ENCODE measurements at places on chromosomes 12 and 14. TPM values are rescaled to one million over a fixed set of nuclear protein-coding genes. Genes with fewer than 3 reads are reported as not detected.

AMHR2 gene
- 0.27 TPM for total RNA-seq

NPFF gene
- total RNA-seq, result not detected

- DNase-seq, result no peak
- H3K27me3 ChIP-seq, result no peaks in the 10 kb centered on the region
Observed at GRCh38 chr12:125110641-125111360, 45.6 kb downstream of the AACS start.

DNA sequence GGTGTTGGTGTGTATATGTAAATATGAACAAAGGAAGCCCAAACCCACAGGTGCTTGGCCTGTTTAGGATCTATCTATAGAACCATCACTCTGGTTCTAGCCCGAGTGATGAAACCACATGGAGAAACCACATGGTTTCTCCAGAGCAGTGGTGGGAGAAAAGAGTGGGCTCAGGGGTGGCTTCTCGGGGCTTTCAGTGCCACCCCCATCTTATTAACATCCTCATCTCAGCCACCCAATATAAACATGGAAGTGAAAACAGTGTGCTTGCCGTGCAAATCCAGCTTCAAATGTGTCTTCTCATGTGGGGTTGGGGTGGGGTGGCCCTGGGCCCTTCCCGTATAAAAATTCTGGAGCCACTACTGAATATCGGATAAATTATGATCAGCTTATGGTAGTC, 109.0 kb downstream of the STAB2 start:
- no peak overlapping the region for H3K4me3 ChIP-seq
- no peak for DNase-seq
- H3K27me3 ChIP-seq, result no peaks in the 10 kb centered on the region
- no peak overlapping the region for H3K27ac ChIP-seq

DNA sequence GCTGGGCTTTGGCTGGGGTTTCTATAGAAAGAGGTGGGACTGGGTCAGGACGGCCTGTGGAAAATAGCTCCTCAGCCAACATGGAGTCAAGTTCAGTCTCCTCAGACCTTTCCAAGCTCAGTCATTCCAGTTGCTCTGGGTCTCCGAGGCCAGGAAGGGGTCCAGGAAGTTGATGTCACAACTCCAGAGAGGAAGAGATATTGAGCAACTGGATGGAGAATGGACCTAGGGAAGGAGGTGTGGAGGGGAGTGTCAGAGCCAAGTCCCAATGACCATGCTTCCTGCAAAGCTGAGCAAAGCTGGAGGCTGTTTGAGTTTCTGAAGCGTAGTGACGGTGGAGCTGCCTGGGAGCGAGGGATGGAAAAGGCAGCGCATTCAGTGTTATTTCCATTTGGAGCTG, 86.1 kb downstream of the SLC24A4 start:
- peak overlapping the region; percentile 43 for H3K27ac ChIP-seq
- no peaks in the 10 kb centered on the region for H3K27me3 ChIP-seq
- no peaks in the 10 kb centered on the region for H3K36me3 ChIP-seq
- H3K4me3 ChIP-seq, result no peak overlapping the region
- peak; percentile 17 for DNase-seq
- no peaks in the 10 kb centered on the region for H3K4me1 ChIP-seq

DNA sequence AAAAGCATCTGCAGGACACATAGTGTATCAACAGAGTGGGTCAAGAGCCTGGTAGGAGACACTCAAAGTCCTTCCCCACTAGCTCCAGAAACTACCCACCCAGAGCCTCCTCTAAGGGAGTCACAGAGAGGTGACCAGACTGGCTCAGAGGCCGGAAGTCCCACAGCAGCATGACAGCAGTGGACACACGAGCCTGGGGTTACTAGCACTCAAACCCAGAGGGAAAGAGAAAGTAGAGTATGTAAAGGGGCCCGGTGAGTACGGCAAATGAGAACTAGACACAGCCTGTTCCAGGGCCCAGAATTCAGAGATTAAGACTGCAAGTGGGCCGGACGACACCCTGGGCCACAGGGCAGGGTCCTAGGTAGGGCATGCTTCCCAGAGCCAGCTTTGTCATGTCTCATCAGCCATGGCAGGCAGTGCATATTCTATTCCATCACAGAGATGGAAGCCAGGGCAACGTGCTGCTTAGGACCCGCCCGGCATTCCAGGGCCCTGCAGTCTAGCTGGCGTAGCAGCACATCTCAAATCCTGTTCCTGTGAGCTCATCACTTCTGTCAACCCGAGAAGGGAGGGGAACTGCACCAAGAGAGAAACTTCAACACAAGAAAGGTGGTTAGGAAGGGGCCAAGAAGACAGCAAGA, 4.2 kb downstream of the IFFO1 start:
- no peaks in the 10 kb centered on the region for H3K27me3 ChIP-seq
- H3K36me3 ChIP-seq, result no peaks in the 10 kb centered on the region
- DNase-seq, result no peak
- peak overlapping the region; percentile 83 for H3K27ac ChIP-seq
- no peak overlapping the region for H3K4me3 ChIP-seq
- peaks cover 44% of the 10 kb centered on the region for H3K4me1 ChIP-seq

DNA sequence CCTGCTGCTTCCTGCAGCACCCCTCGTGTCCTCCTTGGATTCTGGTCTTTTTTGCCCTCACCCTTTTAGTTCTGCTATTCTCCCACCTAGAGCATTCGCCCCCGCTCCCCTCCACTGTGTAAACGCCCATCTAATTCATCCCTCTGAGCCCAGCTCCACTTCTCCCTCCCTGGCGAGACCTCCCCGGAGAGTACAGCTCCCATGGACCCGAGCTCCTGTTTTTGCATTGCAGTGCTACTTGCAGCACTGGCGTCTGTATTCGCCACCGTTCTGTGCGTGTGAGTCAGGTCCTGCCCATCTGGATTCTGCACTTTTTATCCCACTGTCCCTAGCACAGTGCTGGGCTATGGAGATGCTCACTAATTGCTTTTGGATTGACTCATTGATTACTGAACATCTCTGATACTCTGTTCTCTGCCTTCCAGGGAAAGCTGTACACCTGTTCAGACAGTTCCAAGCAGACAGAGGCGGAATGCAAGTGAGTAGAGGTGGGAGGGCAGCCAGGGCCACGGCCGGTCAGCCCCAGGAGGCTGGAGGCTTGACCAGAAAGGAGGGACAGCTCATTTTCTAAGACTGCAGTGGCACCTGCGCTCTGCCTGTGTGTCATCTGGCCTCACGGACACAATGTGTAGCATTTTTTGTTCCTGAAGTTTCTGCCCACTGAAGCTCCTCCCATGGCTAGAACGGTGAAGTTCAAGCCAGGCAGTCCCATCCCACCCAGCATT, 188.4 kb upstream of the FKBP4 start:
- no peak overlapping the region for H3K27ac ChIP-seq
- no peaks in the 10 kb centered on the region for H3K36me3 ChIP-seq
- H3K27me3 ChIP-seq, result no peaks in the 10 kb centered on the region
- H3K4me1 ChIP-seq, result no peaks in the 10 kb centered on the region
- no peak overlapping the region for H3K4me3 ChIP-seq

GRCh38 chr12:104691721-104692556, 235.2 kb downstream of the CHST11 start:
- DNase-seq, result no peak
- H3K4me1 ChIP-seq, result no peaks in the 10 kb centered on the region
- H3K27me3 ChIP-seq, result no peaks in the 10 kb centered on the region
- no peaks in the 10 kb centered on the region for H3K36me3 ChIP-seq
- H3K4me3 ChIP-seq, result no peak overlapping the region

GRCh38 chr12:52809166-52809565, 4.8 kb downstream of the KRT4 start:
- no peaks in the 10 kb centered on the region for H3K27me3 ChIP-seq
- no peak overlapping the region for H3K4me3 ChIP-seq
- H3K27ac ChIP-seq, result no peak overlapping the region
- H3K4me1 ChIP-seq, result no peaks in the 10 kb centered on the region
- no peak for DNase-seq

DNA sequence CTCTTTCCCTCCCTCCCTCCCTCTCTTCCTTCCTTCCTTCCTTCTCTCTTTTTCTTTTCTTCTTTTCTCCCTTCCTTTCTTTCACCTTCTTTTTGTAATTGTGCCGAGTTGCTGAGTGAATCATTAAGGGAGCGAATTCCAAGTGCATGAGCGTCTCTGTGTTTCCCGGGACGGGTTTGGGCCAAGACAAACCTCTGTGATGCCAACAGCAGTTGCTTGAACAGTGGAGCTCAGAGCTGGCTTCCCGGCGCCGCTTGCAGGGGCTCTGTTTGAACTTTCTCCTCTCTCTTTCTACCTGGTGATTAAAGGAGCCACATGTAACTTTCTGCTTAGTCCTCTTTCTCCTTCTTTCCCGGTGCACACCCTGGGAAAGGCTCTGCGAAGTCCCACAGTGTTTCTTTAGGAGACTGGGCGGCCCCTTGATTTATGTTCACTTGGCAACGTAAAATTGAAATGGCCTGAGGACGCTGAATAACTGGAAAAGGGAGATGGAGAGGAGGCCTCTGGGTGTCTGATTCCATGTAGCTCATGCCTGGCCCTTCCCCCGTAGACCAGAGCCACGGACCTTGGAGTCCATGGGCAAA, 33.7 kb upstream of the MAP1LC3B2 start:
- DNase-seq, result peak; percentile 45
- H3K4me3 ChIP-seq, result no peak overlapping the region
- peak overlapping the region; percentile 72 for H3K27ac ChIP-seq
- H3K4me1 ChIP-seq, result peaks cover 33% of the 10 kb centered on the region
- H3K27me3 ChIP-seq, result no peaks in the 10 kb centered on the region

DNA sequence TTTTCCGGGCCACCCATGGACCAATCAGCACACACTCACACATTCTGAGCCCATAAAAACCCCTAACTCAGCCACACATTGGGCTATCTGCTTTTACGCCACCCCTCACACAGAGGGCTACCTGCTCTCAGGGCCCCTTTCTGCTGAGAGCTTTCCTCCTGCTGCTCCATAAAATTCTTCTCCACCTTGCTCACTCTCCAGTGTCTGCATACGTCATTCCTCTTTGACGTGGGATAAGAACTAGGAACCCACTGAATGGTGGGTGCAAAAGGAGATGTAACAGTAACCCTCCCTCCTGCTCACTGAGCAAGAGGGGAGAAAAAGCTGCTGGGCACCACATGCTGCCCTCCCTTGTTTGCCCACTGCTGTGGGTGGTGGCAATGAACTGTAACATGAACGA, 596.7 kb upstream of the TMEM132C start:
- H3K4me3 ChIP-seq, result no peak overlapping the region
- no peaks in the 10 kb centered on the region for H3K36me3 ChIP-seq
- no peaks in the 10 kb centered on the region for H3K27me3 ChIP-seq
- DNase-seq, result no peak
- H3K27ac ChIP-seq, result no peak overlapping the region

- no peaks in the 10 kb centered on the region for H3K36me3 ChIP-seq
- DNase-seq, result no peak
- H3K4me3 ChIP-seq, result no peak overlapping the region
- H3K27ac ChIP-seq, result no peak overlapping the region
- no peaks in the 10 kb centered on the region for H3K4me1 ChIP-seq
- H3K27me3 ChIP-seq, result no peaks in the 10 kb centered on the region
Observed at GRCh38 chr12:99054601-99055128, 409.6 kb downstream of the APAF1 start.
